ENCODE measurements at places on chromosomes 6 and 20.

GRCh38 chr6:133241901-133242636 is 912 bp downstream of the EYA4 start:
- no peak for DNase-seq

GRCh38 chr6:157380458-157380778 is 572 bp upstream of the ZDHHC14 start:
- peak; percentile 48 for DNase-seq

GRCh38 chr6:133262804-133263203 is 21.6 kb downstream of the EYA4 start:
- DNase-seq = no peak

- no peak for DNase-seq
These were observed 167.9 kb upstream of the MYLIP start for GRCh38 chr6:15960740-15961634.

DNA sequence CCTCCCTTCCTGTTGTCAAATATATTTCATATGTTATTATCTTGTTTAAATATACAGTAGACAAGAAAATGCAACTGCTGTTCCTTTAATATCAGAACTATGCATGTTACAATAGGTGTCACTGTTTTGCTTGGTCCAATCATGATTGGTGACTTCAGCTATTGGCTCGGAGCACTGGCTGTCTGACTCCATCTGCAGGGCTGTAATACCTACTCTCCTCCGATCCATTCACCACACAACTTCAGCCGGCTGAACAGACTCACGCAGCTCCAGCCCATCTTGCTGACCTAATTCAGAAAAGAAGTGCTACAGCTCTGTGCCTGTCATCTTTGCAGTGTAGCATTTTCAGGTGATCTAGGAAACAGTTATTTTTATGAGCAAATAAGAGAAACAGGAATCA is at the start of gene BTBD3:
BTBD3 (plus strand) TSS at position 231 of the 400 bp plus-strand sequence. CDS start 383 bp downstream, outside the sequence.
- DNase-seq = no peak

DNA sequence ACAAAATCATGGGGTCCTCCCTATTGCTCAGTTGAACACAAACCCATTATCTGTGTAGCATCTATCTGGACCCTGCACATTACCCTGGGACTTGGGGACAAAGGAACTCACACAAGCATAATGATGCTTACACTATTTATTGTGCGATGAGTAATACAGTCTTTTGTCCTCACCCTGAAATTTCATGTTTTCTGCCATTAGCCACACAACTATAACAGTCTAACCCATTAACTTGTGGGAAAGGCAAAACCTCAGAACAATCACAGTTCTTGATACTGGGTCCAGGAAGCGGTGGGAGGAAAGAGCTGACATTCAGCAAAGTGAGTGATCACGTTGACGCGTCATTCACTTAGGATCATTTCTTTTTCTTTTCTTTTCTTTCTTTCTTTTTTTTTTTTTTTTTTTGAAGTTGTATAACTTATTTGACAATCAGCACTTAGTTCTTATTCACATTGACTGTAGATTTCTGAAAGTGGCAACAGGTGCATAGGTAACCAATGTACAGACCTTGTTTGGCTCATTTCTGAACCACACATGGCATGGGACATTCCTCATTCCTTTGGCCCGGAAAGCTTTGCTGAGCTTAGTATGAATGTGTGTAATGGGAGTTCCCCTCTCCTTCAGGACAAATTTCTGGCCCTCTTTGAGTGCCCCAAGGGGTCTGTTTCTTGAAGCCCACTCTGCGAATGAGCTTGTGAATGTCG is 94.8 kb upstream of the CNKSR3 start:
- no peak for DNase-seq

DNA sequence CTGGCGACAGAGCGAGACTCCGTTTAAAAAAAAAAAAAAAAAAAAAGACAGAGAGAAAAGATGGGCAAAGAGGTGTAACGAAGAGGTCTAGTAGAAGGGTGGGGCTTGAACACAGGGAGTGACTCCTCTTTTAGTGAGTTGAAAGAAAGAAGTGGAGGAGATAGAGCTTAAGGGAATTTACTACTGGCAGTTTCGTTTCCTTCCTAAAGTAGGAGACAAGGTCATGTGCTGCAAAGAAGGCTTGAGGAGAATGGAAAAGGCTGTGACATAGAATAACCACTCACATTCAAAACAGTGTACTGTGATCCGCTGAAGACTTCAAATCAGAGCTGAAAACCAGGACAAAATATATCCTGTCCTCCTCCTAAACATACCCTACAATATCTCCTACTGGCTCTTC is 63.8 kb upstream of the EIF2S2 start:
- DNase-seq = no peak

GRCh38 chr6:19231878-19232561 is 605.1 kb upstream of the ID4 start:
- peak; percentile 40 for DNase-seq

GRCh38 chr6:16183187-16183664 is 54.3 kb downstream of the MYLIP start:
- DNase-seq = no peak

GRCh38 chr6:72720464-72720863 is 98.6 kb downstream of the KCNQ5 start:
- DNase-seq = no peak

DNA sequence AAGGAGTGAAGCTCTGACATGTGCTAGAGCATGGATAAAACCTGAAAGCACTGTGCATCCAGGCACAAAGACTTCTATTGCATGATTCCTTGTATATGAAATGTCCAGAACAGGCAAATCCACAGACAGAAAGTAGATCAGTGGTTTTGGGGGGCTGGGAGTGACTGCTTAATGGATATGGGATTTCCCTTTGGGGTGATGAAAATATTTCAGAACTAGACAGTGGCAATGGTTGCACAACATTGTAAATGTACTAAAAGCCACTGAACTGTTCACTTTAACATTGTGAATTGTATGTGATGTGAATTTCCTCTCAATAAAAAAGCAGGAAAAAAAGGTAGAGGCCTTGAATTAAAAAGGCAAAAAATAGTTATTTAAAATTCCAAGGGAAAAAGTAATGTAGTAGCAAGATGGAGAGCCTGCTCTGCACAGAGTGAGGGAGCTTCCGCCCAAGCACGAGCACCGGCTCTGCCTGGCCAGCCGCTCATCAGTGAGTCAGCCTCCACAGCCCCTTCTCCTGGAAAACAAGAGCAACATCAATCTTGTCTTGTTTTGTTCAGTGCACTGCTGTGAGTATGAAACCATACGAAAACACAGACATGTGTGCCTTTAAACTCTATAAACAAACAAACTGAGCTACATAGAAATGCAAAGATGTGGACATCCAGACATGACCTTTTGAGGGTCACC is 74.6 kb upstream of the THBS2 start:
- no peak for DNase-seq

GRCh38 chr20:14536738-14537137 is 199.3 kb upstream of the FLRT3 start:
- no peak for DNase-seq

DNA sequence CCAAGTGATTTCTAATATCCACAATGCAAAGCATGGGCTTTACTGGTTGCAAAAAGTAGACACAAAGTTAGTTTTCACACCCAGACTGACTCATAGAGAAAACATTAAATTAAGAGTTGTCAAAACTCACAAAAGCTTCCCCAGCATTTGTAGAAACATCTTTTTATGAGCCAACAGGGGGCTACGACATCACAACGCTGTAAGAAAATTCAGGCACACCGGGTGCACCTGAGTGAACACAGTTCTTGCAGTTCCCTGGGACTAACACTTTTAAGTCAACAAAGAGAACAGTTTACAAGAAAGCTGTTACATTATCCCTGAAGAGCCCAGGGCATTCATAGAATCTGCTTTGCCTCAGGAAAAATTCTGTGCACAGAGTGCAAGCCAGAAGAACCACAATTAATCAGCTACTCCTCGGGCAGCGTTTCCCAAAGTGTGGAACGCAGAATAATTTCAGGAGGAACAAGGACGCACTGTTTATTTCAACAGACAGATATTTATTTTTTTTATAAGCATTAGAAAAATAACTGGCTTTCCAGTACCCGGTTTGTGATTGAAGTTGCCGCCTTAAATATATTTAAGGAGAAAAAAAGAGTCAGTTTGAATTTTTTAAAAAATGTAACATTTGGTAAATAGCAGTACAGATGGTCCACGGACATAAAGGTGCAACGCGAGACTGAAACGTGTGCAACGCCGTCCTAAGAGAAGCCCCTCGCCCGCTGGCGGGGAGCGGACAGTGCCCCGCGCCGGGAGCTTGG is 1.2 kb downstream of the NCOA5 start:
- no peak for DNase-seq

DNA sequence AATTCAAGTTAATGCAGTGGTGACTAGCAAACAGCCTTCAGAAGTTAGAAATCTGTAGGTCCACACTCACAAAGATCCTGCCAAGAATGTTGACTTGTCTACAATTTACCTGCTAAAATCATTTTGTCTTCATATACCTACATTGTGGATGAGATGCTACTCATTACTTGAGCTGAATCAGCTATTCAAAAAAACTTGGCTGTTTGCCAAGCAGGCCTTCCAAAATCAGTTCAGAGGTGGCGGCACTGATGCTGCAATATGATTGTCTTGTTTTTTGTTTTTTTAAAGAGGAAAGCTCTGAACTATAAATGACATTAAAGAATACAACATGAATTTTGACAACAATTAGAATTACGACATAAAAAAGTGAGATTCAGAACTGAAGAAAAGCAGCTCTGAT is 354.7 kb upstream of the KHDRBS2 start:
- no peak for DNase-seq

- DNase-seq = no peak
These were observed 4.6 kb upstream of the EDEM2 start for GRCh38 chr20:35151736-35152135.

DNA sequence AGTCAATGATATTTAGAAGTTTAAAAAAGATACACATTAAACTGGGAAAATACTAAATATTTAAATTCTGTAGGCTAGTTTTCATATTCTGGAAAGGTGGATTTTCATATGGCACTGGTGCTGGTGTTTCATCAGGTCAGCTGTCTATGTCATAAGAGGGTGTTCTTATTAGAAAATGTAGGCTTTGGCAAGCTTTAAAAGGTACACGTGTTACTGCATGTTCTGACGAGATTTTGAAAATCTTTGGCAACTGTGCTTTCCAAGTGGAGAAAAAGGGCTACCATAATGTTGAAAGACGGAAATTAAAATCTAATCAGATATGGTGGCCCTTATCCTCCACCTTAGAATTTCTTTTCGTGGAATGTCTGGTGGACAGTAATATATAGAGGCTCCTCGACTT is 30.0 kb downstream of the SLC22A3 start:
- DNase-seq = no peak

DNA sequence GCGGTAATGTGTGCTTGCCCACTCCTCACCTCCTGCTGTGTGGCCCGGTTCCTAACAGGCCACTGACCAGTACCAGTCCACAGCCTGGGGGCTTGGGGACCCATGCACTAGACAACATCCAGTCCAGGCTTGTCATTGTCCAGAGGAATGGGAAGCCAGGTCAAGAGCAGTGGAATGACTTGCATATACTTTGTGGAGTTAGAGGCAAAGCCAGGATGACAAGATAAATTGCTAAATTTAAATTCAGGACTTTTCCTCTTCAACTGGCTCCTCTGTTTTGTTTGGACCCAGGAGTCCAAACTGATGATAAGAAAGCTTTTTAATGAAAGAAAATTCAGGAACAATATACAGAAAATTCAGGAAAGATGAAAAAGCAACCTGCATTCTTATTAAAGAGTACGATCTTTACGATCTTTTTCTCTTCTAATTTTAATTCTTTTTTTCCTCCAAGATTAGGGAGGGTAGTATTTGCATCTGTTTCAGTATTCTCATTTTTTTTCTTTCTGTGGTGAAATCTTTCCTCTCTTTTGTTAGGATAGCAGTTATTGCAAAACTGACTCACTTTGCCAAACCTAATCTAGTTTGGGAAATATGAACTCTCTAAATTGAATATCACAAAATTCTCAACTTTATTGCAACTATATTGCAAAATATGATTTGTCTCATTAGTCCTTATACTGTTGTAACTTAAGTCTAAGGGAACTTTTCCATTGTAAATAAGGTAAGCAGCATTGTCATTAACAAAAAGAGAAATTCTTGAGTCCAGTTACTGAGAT is 48.2 kb downstream of the DCBLD1 start:
- DNase-seq = no peak

GRCh38 chr20:61477451-61477861 is 225.4 kb downstream of the CDH4 start:
- no peak for DNase-seq

DNA sequence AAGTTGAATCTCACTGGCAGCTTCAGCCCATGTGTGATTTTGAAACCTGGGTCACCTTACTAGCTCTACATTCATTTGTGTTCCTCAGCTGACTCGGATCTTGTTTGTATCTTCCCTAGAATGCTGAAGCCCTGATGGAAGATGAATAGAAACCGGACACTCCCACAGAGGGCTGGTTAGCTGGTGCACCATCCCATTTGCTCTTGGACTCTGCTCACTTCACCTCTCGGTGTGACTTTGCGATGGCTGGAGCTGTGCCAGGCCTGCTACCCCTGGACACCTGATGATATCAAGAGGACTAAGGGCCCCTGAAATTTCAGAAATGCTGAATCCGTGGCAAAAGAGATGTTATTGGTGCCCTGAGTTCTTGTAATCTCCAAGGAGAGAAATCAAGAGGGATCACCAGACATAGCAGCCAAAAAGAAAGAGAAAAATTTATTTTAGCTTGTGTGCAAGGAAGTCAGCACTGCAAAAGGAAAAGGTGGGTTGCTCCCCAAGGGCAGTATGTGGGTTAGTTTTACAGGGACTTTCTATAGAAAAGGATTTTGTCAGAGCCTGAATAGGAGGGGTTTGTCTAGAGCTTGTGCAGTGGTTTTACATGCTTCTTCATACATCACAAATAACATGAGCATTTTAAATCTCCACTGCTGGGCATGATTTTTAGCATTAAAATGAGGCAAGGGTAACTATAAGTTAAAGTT is 426.3 kb upstream of the NOX3 start:
- no peak for DNase-seq

GRCh38 chr6:20688710-20689500 is 154.6 kb downstream of the CDKAL1 start:
- DNase-seq = no peak

GRCh38 chr6:108610957-108611586 is 50.4 kb downstream of the FOXO3 start:
- no peak for DNase-seq

GRCh38 chr6:154954347-154954746 is 40.8 kb upstream of the TIAM2 start:
- no peak for DNase-seq

All from dorsolateral prefrontal cortex (tissue), 122 donors.